GM03348 (cell line): ENCODE measurements at places on chromosomes 13 and 19.

- peak; percentile 45 for DNase-seq
Measured at GRCh38 chr19:17021793-17022590, 4.6 kb downstream of the CPAMD8 start.

GRCh38 chr19:21677696-21678418, 89.5 kb downstream of the ZNF100 start:
- DNase-seq = no peak

DNA sequence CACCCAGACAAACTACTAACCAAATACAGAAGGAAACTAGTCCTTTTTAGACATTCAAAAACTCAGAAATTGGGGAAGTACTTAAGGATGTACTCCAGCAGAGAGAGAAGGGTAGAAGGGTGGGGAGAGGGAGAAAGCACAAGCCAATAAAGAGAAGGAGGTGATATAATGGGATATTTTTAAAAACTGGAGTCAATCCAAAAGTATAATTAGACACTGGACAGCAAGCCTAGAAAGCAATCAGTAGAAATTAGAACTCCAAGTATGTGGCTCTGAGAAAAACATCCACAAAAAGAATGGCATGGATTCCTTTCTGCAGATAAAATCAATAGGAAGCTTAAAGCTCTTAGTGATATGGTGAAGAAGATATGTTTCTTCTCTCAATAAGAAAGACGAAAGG, 55.8 kb downstream of the PEPD start:
- DNase-seq = no peak

DNA sequence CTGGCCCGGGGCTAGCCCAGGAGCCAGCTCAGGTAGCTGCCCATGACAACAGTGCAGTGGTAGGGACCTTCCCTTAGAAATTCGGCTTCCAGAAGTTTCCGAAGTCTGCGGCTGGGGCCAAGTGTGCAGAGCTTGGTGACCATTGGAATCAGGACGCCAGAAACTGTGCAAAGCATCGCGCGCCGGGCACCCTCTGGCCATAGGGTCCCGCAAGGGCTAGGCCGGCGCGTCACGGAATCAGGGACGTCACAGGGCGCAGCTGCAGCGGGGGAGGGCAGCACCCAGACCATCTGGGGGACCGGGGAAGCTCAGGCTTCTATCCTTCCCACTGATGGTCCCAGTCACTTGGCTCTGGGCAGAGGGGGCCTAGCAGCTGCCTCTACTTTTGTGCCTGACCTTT, 219.1 kb downstream of the MTUS2 start:
- DNase-seq = no peak

DNA sequence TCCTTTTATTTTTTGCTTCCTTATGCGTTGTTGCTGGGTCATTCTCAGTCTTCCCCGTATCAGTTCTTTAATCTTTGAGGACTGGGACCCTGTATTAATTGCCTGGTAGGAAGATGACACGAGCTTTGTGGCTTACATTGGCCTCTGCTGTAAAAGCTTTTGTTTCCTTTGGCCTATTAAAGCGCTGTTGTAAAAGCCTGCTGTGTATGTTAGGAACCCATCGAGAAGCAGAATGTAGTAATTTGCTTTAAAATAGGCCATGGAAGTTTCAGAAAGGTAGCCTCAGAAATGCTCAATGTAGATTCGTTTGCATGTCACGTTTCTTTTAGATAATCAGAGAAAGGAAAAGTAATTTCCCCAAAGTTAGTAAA, 257.5 kb upstream of the STARD13 start:
- DNase-seq = no peak

DNA sequence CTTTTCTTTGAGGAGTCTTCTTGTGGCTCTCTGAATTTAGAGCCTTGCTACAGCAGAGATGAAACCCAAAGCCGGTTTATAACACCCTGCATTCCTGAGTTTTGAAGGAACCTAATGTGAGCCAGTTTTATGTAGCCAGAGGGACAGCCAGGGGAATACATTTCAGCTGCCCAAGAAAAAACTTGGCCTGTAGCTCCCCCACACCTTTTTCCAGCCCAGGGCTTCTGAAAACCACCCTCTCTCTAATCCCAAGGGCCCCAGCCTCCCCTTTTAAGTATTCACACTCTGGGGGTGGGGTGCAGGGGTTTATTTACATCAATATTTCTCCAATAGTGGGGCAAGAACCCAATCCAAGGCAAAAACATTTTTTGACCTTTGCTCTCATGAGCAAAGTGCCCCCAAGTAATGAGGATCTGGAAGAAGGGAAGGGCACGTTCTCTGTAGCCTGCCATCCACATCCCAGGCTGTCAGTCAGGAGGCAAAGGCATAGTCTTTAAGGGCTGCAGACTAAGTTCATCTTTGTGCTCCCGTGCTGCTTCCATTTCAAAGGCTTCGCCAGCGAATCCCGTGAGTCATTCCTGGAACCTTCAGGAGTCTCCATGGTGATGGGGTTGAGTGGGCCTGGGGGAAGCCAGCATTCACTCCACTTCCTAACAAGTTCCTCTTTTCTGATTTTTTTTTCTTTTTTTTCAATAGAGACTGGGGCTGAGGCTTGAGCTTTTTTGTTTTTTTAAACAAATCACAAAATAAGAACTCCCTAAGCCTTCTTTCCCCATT, 33.2 kb upstream of the MEDAG start:
- DNase-seq = peak; percentile 78

GRCh38 chr19:17473041-17473440, 2.7 kb downstream of the SLC27A1 start:
- DNase-seq = peak; percentile 68

- no peak for DNase-seq
Measured at GRCh38 chr13:112903071-112903577, 65.9 kb upstream of the MCF2L start.

DNA sequence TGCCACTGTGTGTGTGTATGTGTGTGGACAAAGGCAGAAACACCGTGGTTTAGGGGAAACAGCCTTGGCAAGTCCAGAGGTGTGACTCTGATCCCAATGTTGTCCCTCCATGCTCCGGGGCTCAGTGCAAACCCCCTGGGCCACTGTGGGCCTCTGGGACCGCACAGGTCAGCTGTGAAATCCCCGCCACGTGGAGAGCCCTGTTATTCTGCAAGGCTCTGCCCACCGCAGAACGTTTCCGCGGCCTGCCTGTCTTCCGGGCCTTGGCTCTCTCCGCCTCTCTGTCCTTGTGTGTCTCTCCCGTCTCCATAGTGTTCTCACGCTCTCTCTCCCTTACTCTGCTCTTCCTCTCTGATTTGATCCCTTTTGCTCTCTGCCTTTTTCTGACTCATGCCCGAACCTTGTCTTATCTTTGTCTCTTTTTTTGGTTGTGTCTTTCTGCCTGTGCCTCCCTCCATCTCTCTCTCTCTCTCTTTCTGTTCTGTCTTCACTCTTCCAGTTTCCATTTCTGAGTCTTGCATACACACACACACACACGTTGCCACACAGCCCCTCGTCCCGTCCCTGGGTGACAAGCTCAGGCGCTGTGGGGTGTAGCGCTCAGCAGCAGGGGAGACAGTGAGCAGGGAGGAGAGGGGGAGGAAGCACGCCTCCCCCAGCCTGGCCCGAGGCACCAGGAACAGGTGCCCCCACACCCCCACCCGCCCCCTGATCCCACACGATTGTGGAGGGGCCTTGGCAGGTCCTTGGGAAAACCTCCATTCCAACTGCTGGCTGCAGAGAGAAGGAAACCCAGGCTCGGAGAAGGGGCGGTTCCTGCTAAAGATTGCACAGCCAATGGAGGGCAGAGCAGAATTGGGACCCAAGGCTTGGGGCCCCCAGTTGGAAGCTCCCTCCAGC, 3.0 kb downstream of the TTYH1 start:
- peak; percentile 13 for DNase-seq

DNA sequence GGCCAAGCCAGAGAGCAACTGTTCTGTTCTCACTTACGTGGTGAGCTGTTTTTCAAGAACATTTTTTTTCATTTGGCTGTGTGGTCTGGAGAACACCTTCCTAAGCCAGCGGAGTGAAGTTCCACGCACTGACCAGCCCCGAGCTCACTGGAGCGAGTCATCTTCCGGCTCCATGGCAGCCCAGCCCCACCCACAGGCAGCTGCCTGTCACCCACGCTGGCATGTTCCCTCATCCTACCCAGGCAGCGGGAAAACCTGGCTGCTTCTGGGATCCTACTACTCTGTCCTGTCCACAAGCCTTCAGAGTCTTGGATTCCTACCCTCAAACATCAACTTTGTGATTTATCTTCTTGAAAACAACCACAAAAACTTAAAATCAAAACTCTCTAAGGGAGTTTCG, 76.2 kb downstream of the GGACT start:
- DNase-seq = no peak

- peak; percentile 63 for DNase-seq
Measured at GRCh38 chr13:32426990-32427851, 709 bp downstream of the N4BP2L1 start.

DNA sequence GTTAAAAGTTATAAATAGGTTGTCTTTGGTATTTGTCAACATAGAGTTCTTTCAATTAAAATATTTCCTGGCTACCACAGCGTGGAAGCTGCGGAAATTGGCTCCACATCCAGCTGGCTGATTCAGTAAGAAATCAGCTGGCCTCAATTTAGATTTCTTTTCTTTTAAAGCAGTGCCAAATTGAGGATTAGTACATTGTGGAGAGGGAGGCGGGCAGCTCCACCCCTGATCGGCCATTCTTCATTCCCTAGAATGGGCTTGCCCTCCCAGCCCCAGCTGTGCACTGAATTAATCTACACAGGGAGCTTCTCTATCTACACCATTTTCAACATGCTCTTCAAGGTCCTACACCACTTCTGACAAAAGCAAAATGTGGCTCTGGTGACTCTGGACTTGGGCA, 624.8 kb downstream of the DACH1 start:
- DNase-seq = no peak

GRCh38 chr19:10920781-10921180, 7.7 kb downstream of the YIPF2 start:
- no peak for DNase-seq

- DNase-seq = peak; percentile 31
Measured at GRCh38 chr19:45528744-45529419, 21.6 kb downstream of the VASP start.

DNA sequence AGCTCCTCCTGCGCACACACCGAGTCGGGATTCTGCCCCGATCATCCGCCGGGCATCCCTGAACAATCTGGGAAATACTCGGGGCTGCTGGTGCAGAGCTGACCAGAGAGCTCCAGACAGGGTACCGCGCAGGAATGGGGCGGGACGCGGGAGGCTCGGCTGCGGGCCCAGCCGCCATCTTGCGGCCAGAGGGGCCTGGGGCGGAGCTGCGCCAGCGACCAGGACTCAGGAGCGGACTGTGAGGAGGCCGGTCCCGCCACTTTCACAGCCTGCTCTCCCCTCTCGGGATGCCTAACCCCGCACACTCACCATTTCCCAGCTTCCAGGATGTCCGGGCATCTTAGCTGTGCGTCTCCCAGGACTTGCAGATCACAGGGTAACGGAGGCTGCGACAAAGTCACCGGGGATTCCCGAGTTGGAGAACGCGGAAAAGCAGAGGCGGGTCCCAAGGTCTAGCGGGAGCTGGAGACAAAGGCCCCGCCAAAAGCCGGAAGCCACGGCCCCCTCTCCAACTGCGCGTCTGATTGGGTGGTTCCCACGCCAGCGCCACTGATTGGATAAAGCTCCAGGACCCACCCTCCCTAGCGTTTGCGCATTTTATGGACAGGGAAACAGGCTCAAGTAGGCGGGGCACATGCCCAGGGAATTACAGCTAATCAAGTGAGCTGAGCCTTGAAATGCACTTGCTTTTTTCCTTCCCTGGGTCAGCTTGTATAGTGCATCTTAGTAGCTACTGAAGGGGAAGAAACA, 15.8 kb upstream of the ZNF43 start:
- peak; percentile 98 for DNase-seq

- peak; percentile 81 for DNase-seq
Measured at GRCh38 chr13:23159205-23159759, 21.5 kb upstream of the SGCG start.

GRCh38 chr19:3736106-3736724, 25.3 kb downstream of the APBA3 start:
- no peak for DNase-seq

GRCh38 chr13:113373811-113374485, 10.0 kb upstream of the GRTP1 start:
- DNase-seq = no peak

DNA sequence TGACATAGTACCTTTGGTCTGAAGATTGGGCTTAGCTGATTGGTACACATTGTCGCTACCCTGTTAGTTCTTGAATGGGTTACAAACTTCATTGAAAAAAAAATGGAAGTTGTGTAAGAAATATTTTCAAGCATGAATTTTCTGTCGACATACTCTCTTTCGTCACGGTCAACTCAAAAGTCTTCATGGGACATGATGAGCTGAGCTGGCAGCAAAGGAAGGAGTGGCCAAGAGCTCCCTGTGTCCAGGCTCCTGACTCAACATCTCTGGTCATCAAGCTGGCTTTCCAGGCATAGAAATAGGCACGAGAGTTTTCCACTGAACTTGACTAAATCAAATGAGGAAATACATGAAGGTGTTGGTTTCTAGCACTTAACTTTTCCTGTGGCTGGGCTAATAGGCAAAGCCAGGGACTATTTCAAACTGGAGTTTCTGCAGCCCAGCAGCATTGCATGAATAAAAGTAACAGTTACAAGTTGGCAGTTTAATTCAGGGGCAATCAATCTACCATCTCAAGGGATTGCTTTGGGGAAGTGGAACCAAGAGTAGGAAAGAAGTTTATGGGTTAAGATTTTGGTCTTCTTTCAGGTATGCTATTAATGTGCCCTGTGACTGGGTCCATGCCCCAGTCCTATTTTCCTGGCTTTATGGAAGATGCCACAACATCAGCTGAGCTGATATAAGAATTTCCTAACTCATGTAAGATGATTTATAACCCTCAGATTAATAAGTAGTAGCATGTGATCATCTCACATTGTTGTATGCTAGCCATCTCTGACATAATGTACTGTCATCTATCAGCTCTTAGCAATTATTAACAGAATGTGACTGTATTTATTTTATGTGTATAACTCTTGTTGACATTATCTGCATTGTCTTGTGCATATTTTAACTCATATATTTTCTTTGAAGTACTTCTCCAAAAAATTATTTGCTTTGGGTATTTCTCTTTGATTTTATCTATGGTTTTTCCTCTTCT, 385.8 kb downstream of the DLEU7 start:
- DNase-seq = no peak

GRCh38 chr13:61030445-61030844, 385.2 kb downstream of the PCDH20 start:
- DNase-seq = no peak

GRCh38 chr19:919199-920050, 2.3 kb downstream of the KISS1R start:
- DNase-seq = no peak

GRCh38 chr19:51780270-51780669, 14.7 kb upstream of the FPR3 start:
- DNase-seq = no peak

- DNase-seq = peak; percentile 23
Measured at GRCh38 chr13:50085063-50085462, 69.8 kb downstream of the KCNRG start.

- DNase-seq = no peak
Measured at GRCh38 chr19:1267477-1268225, 1.5 kb upstream of the CIRBP start.

- no peak for DNase-seq
Measured at GRCh38 chr13:30329009-30329585, 21.7 kb upstream of the KATNAL1 start.

GRCh38 chr19:2355168-2356035, 4.7 kb upstream of the TMPRSS9 start:
- DNase-seq = peak; percentile 68
